ENCODE measurements at places on chromosomes 6 and 20.

DNA sequence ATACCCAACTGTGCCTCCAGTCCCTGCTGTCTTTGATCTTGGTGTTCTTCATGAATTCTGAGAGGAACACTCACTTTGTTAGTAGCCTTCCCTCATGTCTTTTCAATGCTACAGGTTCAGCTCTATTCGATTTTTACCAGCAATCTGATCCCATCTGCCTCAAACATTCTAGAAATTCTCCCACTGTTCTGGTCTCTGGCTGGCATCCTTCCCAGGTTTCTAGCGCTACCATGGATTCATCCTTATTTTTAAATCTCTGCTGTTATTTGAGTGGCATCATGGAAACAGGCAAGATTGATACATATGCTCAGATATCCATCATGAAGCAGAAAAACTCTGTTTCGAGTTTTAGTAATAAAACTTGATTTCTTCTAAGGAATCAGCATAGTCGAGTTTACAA is 94.8 kb downstream of the GRM1 start:
- no peak for DNase-seq

DNA sequence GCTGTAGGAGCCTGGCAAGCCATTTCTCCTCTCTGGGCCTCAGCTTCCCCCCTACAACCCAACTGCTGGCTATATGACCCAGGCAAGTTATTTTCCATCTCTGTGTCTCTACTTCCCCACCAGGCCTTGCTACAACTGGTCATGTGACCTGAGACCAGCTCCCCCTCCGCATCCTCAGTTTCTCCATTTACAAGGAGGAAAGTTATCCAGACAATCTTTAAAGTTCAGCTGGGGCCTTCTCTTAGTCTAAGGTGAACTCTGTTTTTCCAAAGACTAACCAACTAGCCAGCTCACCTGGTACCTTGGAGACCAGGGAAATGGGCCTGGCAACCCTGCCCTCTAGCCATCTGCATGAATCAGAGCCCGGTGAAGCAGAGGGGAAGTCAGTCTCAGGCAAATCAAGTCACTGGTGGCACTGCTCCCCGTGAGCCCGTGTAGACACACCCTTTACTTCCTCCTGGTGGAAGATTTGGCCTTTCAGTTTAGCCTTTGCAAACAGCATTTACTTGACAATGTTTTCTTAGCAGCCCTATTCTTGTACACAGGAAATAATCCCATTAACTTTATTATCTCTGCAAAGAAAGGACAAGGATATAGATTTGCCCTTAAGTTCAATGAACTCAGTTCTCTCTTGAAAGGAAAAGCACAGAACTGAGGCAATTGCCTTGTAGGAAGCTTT is 157.7 kb downstream of the VEGFA start:
- DNase-seq = peak; percentile 73

DNA sequence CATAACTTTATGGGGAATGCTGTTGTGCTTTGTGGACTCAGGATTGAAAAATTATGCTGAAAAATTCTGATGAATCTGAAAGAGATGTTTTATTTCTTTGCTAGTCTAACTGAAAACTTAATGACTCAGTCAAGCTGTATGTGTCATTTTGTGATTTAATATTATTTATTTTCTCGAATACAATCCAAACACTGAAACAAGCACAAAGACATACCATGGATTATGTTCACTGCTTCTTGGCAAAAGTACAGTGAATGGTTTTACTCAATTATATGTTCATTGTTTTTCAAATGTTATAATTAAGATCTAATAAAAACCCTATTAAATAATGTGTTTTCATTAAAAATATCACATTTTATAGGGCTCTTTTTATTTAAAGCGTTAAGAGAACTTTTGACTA is 330.6 kb upstream of the EPHA7 start:
- DNase-seq = no peak

GRCh38 chr6:141562186-141562811 is 570.4 kb upstream of the GJE1 start:
- peak; percentile 77 for DNase-seq

GRCh38 chr6:158226655-158227512 is 58.7 kb downstream of the GTF2H5 start:
- no peak for DNase-seq

GRCh38 chr6:42177514-42178364 is 4.6 kb downstream of the GUCA1A start:
- DNase-seq = no peak

GRCh38 chr20:16438100-16438499 is 135.1 kb downstream of the KIF16B start:
- no peak for DNase-seq

GRCh38 chr6:79084693-79085092 is 6.6 kb upstream of the PHIP start:
- no peak for DNase-seq

DNA sequence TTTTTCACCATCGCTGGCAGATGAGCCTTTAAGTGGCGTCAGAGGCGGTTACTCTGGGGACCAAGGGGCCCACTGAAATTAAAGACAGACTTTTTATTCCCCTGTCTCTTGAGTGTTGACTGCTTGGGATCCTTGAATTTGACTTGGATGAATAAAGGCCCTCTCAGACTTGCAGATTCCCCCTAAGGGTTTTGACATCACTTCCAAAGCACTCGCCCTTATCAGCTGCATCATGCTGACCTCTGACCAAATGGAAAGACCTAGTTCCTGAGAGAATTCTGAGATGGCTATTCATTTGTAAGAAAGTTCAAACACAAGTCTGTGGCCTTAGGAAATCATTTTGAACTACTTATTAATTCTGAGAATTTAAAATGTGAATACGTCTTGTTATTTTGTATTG is 13.5 kb upstream of the MOXD1 start:
- DNase-seq = no peak

DNA sequence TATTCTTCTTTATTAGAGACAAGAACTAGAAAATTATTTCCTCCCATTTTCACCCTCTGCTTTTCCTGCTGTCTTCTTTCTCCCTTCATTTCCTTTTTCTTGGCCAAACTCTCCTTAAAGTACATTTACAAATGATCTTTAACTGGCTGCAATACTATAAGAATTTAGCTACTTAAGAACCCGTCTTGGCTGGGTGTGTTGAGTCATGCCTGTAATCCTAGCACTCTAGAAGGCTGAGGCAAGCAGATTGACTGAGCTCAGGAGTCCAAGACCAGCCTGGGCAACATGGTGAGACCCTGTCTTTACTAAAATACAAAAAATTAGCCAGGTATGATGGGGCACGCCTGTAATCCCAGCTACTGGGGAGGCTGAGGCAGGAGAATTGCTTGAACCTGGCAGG is 39.3 kb upstream of the SRPK1 start:
- no peak for DNase-seq

DNA sequence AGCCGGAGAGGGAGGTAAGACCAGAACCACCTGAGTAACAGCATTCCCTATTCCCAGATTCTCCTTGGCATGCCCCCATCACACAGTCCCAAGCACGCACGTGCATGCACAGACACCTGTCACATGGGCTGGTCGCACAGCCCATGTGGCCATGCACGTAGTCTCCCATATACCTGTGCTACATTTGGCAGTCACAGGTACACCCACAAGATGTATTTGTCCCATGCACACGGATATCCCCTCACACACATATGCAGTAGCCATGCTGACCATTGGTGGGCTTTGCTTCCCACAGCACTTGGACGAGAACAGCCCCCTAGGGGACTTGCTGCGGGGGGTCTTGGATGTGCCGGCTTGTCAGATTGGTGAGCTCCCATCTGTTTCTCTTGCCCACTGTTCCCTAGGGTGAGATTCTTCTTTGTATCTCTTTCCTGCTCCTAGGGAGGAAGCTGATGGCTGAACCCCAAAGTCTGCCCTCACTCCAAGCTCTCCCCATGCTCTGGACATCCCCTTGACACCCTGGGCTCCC is 31.9 kb downstream of the PLCG1 start:
- DNase-seq = peak; percentile 36

DNA sequence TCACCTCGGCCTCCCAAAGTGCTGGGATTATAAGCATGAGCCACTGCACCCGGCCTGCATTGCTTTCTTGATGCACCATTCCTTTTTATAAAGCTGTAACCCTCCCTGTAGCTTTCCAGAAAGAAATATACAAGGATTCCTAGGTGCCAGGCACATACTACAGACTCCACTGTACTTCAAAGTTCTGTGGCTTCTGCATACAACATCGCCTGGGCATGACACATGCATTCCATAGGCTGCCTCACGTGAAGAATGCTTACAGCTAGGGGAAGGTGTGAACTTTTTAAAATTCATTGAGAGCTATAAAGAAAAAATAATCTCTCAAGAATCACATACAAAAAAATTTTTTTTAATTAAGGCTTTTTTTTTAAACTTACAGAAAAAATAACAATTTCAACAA is 50.2 kb downstream of the TRAM2 start:
- DNase-seq = no peak

GRCh38 chr6:161010418-161010817 is 18.8 kb downstream of the MAP3K4 start:
- DNase-seq = no peak

- DNase-seq = no peak
Measured at GRCh38 chr6:154861825-154862224, 128.6 kb downstream of the SCAF8 start.

DNA sequence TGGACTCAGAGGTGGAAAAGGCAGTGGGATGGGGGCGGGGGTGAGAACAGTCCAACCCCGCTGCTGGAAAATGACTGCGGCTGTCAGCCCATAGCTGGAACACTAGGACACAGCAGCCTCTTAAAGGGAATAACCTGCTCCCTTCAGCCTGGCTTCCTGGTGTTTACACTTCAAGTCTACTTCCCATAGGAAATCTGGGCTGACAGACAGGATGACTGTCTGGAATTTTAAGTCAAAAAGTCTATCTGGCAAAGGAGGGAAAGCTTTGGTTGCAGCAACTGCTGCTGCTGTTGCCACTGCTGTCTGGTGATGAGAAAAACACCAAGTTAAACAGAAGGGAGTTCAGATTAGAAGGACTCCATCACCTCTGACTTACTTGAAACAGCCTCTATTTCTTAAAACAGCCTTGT is 44.9 kb downstream of the TNFRSF21 start:
- no peak for DNase-seq

GRCh38 chr6:27176096-27176495 is 71.4 kb upstream of the PRSS16 start:
- no peak for DNase-seq

GRCh38 chr20:21665687-21666446 is 39.6 kb upstream of the PAX1 start:
- no peak for DNase-seq

DNA sequence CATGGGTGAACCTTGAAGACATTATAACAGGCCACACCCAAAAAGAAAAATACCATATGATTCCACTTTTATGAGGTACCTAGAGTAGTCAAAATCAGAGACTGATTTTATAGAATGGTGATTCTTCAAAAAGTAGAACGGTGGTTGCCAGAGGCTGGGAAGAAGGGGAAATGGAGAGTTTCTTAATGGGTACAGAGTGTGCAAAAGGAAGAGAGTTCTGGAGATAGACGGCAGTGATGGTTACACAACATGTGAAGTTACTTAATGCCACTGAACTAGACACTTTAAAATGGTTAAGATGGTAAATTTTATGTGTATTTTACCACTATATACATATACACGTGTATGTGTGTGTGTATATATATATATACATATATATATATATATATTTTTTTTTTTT is 80.8 kb downstream of the PRND start:
- no peak for DNase-seq

DNA sequence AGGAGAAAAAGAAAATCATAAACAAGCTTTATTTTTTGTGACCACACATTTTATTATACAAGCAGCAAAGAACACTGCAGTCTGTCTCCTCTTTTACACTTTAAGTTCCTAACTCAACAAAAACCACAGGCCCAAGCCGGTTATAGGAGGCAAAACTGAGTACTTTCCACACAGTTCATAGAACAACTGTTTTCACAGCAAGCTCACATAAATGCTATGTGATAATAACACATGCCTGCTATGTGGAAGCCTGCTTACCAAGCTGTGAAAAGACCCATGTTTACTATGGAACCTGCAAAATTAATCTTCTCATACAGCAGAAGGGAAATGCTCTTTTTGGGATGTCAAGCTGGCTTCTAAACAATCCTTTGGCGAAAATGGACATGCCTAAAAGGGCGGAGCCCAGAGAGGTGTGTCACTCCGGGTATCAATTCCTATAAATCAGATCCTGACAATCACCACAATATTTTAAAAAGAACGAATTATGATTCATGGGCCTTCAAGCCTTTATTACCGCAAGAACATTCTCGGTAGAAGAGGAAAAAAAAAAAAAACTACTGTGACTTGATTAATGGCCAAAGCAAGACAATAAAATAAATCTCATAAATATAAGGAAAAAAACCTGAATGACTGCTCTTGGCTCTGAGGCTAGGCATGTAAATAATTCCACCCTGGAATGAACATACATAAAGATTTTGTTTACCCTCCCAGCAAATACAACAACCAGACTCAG is 2.6 kb downstream of the TRERF1 start:
- no peak for DNase-seq

DNA sequence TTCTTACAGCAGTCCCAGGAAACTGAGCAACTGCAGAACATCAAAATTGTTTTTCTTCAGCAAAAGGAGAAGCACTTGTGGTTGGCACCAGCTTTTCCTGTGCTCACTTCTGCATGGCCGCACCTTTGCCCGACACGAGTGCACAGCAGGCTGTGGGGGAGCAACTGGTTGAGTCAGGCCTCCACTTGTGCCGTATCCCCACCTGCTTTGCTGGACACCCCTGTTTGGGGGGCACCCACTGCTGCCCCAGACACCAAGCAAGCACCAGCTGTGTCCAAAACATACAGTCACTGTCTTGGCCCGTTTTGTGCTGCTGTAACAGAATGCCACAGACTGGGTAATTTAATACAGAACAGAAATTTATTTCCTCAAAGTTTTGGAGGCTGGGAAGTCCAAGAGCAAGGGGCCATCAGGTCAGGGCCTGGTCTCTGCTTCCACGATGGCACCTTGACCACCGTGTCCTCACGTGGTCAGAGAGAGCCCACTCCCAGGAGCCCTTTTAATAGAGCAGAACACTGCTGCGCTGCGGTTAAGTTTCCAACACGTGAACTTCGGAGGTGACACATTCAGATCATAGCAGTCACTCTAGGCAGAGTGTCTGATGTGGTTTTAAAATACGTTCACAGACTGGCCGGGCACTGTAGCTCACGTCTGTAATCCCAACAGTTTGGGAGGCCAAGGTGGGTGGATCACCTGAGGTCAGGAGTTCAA is 8.7 kb upstream of the GMEB2 start:
- DNase-seq = no peak

GRCh38 chr6:5112066-5112799 is 27.1 kb downstream of the PPP1R3G start:
- DNase-seq = no peak

All from posterior vena cava (tissue), 2 donors.